ENCODE measurements at places on chromosomes 7 and 10. TPM values are rescaled to one million over a fixed set of nuclear protein-coding genes. Genes with fewer than 3 reads are reported as not detected.
A peak's percentile ranks its signal among the peaks of the same experiment; 100 is the strongest.

GRCh38 chr7:11343818-11344413 is 370.2 kb downstream of the PHF14 start:
- no peak for DNase-seq

- DNase-seq: no peak
Observed at GRCh38 chr10:47181052-47181849, 118.7 kb upstream of the GDF10 start.

The HDAC9 gene
- total RNA-seq: 15.6 TPM

GRCh38 chr10:20415684-20416083 is 481.4 kb downstream of the NEBL start:
- DNase-seq: no peak

GRCh38 chr7:135204876-135205275 is 6.5 kb downstream of the WDR91 start:
- DNase-seq: no peak

DNA sequence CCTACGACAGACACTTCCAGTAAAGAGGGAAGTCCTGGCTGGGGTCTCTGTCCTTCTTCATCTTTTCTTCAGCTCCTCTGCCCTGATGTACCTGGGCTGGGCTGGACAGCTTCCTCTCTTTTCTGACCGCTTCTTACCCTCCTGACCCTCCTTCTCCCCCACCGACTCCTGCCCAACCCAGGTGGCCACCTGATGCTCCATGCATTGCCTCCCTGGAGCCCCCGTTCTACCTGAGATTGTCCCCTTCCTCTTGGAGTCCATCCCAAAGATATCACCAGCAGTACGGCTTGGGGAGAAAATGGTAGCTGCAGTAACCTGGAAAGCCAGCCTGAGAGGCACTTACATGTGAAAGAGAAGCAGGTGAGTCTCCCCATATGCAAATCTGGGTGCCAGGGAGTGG is 566.3 kb downstream of the TCERG1L start:
- no peak for DNase-seq

The SFTPA1 gene
- not detected for total RNA-seq

DNA sequence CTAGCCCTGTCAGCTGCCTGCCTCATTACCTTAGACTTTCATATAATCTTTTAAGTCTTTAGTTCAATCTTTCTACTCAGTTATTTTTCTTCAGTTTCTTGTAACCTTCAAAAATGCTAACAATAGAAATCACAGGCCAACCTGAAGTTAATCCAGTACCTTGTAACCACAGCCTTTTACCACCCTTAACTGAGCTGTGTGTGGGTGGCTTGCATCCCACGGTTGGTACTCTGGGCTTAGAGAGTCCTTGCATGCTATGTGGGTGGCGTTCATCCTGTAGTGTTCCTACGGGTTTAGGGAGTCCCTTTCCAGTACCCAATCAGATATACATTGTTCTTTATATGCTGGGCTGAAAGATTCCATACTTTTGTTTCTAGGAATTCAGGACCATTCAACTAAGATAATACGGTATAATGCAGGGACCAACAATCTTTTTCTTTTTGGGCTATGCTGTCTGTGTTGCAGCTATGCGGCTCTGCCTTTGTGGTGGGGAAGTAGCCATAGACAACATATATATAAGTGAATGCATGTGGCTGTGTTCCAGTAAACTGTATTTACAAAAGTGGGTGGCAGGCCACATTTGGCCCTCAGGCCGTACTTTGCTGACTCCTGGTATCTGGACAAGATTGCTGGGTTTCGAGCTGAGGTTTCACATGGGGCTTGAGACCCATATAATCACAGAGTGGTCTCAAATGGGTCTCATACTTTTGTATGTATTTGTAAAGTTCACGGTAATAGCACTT is 280.8 kb upstream of the LRGUK start:
- no peak for DNase-seq

- no peak for DNase-seq
Observed at GRCh38 chr7:33444511-33444910, 315.1 kb downstream of the BBS9 start.

- DNase-seq: no peak
Observed at GRCh38 chr7:120898715-120899499, 41.0 kb upstream of the TSPAN12 start.

DNA sequence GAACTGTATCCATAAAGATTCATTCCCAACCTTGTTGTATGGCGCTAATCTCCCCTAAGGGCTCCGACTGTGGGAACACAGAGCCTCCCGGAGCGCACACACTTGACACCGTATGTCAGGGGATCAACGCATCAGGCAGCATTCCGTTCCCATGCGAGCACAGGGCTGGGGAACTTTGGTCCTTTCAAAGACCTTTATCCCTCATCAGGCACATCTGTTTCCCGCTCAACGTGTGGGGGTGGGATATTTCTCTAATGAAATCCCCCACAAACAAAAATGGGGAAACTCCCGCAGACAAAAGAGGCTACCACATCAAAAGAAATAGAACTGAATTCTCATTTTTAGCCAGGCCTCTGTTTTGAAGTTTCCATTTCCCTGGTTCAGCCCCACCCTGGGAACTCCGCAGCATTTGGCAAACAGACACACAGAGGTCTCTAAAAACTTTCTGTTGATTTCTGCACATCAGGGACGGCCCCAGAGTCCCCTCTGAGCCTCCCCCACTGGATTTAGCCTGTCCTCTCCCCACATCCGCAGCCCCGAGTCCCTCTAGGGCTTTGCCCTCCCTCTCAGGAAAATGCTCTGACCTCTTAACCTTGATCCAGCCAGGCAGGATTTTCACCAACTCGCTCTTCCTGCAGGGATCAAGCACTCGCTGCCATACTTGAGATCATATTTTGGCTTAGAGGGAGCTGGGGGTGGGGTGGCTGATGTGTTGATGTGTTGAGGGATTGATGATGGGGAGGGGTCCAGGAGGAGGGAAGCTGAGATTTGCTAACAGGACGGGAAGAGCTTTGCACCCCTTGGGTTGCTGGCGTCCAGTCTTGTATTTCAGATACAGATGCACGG is 6.6 kb downstream of the CPA5 start:
- DNase-seq: no peak

- no peak for DNase-seq
Observed at GRCh38 chr10:62589689-62590088, 214.8 kb upstream of the ADO start.

GRCh38 chr7:69640216-69640615 is 41.9 kb downstream of the AUTS2 start:
- DNase-seq: no peak

DNA sequence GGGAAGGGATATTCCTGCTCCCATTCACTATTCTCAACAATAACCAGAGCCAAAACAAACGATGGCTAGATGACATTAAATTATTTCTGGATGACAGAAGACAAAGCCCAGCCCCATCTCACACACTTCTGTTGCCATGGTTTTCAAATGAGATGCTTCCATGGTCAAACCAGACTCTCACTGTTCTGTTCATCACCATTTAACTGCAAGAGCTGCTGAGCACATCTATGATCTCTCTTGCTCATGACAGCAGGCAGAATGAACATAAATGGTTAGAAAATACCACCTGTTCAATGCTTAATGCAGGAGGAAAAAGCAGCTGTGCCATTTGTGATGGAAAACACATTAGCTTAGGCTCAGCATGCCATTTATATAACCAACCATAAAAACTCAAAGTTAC is 758.6 kb upstream of the ZWINT start:
- DNase-seq: no peak

GRCh38 chr10:123327450-123327849 is 173.2 kb downstream of the BUB3 start:
- no peak for DNase-seq

DNA sequence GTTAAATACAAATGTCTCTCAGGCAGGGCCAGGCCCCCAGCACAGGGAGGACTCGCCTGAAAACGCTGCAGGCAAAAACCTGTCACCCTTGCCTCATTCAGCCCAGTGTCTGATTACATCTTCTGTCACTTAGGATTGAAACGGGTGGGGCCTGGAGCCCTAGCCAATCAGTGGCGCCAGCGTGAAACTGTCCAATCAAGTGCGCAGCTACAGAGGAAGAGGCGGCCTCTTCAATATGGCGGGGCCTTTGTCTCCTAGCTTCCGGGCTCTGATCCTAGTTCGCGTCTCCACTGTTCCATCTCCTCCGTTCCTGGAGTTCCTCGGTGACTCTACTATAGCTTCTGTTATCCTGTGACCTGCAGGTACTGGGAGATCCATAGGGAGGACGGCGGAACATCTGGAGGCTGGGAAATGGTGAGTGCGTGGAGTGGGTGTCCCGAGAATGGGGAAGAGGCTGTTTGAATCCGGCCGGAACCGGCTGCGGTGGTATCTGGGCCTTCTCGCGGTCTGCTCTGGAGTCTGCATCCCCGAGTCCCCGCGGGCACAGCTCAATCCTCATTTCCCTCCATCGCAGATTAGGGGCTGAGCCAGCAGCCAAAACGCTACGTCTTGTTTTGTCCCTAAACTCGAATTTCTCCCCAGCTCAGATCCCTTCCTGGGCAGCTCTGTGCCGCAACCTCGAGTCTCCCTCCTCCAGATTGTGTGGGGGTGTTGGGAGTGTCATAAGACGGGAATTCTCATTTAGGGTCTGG is at the start of gene ZNF736:
TSS of gene ZNF736 (plus strand) at position 222 of the 752 bp plus-strand sequence. CDS start at position 412, 190 bp downstream.
- peak; percentile 65 for DNase-seq

DNA sequence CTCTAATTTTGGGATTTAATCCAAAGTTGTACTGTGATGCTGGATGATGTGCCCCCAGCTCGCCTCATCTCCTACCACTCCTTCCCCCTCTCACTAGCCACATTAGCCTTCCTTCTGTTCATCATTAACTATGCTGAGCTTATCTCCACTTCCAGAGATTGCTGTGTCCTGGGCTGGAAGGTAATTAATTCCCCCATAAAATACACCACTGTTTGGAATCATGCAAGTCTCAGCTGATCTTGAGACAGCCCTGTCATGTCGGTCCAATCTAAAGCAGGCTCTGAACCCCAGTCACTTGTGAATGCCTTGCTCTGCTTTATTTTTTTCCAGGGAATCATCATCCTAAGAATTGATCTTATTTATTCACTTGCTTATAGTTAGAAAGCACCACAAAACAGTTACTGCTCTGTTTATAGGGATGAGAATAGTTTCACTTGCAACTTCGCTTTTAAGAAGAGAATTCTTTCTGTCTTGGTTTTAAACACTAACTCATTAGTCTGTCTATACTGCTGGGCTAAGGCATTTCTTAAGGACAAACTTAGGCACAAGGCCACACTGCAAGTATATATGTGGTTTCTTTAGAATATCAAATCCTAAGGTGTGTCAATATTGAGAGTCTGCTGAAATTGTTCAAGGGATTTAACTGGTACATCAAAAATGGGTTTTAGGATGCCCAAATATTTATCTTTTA is 341.1 kb upstream of the SEMA3A start:
- no peak for DNase-seq

The HKDC1 gene
- total RNA-seq: not detected

DNA sequence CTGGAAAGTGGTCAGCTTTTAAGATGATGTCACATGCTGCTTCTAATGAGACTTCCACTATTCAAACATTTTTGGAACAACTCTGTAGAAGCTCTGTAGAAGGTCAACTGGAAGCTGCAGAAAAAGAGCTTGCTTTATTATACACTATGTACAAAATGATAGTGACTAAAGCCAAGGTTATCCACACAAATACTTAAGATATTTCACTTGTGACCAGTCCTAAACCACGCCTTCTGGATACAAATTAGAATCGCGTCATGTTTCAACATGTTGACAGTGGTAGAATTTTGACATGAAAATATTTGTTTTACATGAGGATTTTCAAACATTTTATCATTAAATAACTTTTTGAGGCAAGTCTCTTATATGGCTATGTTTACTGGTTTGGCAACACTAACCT is 499.6 kb upstream of the PHF14 start:
- no peak for DNase-seq

DNA sequence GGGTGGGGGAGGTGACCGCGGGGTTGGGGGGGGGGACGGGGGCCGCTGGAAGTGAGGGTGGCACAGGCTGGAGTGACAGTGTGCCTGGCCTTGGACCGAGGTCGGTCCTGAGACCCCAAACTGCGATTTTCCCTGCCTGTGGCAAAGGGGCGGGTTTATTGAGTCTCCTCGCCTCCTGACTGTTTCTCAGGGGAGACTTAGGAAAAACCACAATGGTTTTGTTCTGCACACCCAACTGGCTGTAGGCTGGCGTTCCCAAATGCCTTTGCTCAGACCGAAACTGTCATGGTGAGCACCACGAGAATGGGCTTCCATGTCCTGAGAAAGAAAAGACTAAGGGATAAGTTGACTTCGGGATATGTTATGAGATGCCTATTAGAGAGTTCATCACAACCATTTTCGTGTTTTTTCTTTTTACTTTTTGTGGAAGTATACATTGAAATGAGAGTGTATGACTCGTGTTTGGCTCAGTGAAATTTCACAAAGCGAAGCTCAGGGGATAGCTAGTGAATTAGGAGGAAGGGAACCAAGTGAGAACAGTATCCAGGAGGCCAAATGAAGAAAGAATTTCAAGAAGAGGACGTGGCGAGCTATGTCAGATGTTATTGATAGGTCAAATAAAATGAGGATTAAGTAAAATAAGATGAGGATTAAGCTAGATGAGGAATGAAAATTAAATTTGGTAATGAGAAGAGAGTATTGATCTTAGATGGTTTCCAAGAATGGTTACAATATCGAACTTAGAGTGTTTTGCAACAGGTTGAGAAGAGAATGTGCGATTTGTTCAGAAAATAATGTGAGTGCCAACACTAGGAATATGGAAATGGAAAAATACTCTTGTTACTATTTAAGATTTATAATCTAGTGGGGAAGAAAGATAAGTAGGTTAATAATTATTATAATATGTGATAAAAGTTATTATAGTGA is 918 bp downstream of the NET1 start:
- no peak for DNase-seq

DNA sequence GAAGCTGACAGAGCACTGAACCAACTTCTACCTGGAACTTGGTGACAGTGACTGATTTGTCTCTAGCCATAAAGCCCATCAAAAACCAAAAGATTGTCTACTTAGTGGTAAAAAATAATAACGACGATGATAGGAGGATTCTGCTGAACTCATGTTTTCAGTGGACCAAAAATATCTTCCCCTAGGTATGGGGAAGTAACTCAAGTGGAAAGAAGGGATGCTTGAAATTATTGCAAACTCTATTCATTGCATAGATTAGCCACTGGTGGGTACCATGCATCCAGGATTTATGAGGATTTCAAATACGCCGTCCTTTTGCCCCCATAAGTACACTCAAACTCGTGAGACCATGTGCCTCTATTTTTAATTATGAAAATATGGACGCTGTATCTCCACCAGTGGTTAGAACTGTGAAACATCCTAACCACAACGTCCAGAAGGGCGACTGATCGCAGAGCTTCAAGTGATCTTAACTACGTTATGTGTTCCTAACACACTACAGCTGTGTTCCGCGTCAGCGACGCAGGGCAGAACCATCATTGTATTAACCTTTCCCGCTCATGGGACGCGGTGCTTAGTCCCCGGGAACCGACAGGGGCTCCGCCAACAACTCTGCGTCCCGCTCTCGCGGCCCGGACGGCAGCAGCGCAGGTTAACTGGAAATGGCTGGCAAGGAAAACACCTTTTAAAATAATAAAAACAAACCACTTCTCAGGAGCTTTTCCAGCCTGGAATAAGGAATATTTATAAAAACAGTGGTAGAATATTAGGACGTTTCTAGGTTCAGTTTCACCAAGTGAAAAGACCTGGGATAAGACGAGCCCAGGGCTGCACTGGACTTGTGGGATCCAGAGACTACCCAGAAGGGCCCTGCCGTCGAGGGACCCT is 776 bp downstream of the PEX1 start:
- DNase-seq: peak; percentile 25

Data from omental fat pad (tissue), 4 donors.